ENCODE measurements at places on chromosomes 13 and 19.
A peak's percentile ranks its signal among the peaks of the same experiment; 100 is the strongest.

DNA sequence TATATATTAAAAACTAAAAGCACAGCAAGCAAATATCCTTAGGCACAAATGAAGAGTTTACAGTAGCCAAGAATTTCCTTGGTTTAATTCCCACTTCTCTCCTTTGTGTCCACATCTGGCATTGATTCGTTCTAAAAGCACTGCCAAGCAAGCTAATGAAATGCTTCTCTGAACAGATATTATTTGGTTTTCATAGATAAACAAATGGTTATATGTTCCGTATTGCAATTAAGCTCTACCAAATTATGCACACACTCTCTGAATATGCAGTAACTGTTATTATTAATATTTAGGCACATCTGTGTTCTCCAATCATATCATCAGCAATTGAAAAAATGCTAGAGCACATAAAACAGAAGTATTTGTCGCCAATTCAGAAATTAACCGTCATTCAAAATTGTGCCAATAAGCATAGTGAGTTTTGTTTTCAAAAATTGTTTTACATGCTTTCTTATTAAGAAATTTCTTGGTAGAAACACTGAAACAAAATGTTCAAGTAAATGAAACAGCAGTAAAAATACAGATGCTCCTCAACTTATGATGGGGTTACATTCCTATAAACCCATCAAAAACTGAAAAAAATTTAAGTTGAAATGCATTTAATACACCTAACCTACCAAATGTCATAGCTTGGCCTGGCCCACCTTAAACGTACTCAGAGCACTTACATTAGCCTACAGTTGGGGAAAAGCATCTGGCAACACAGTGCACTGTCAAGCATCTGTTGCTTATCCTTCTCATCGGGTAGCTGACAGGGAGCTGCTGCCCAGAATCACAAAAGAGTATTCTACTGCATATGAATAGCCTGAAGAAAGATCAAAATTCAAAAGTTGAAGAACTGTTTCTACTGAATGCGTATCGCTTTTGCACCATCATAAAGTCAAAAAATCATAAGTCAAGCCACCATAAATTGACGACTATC is 2134.7 kb downstream of the PCDH9 start:
- DNase-seq = no peak

DNA sequence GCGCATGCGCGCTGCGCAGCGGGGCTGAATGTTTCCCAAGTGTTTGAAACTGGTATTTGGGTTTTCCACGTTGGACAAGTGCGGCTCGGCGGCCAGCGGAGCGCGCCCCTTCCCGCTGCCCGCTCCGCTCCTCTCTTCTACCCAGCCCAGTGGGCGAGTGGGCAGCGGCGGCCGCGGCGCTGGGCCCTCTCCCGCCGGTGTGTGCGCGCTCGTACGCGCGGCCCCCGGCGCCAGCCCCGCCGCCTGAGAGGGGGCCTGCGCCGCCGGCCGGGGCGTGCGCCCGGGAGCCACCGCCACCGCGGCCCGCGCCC is at the start of gene ING1:
TSS of gene ING1 (plus strand) at position 59 of the 311 bp plus-strand sequence. CDS start 450 bp downstream, outside the sequence.
- DNase-seq = no peak

DNA sequence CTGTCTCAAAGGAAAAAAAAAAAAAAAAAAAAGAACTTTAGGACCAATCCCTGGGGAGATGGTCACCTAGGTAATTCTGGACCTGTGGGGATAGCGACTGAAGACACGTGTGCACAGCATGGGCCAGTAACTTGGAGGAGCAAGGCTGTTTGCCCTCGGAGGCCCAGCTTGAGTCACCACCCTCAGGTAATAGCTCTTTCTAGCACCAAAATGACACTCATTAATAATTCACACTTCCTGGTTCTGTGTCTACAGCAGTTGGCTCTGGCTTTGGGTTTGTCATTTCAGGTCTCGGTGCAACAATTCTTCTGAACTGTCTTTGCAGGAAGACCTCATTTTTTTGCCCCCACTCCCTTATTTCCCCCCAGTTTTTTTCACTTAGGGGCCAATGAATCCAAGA is 3.9 kb upstream of the ATP11A start:
- DNase-seq = no peak

- no peak for DNase-seq
These were observed 24.4 kb downstream of the B3GLCT start for GRCh38 chr13:31224174-31224669.

DNA sequence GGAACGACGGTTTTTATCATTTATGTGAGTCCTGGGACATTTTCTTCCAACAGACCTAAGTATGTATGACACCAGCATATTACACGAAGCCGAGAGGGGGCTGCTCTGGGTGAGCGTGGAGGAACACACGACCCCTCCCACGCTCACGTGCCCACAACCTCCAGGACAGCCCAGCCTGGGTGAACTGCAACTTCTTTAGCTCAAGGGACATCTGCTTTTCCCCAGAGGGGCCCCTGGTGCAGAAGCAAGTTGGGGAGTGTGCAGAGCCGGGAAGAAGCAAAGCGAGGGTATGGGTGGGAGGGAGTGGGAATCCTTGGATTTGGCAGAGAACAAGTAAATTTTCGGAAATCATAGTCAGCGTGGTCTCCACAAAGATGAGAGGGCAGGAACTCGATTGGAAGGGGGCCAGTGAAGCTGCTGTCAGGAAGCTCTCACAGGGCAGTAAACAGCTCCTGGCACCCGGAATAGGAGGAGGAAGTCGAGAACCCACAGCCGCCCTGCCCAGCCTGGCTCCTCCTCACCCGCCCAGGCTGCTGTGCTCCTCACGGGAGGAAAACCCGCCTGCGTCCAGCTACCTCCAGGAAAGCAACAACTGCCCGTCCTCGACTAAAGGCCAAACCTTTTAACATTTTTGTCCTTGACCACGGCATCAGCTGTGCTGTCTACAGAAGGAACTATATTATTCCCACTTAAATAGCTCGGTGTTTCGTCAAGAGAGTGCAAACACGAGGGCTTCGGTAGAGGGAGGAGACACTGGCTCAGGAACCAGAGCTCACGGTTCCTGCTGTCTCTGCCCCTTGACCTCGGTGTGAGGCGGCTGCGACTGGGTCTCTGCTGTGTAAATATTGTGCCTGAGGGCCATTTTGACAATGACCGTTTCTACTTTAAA is 17.2 kb upstream of the CFAP97D2 start:
- DNase-seq = peak; percentile 73

- no peak for DNase-seq
These were observed 9.1 kb upstream of the SLC35E1 start for GRCh38 chr19:16581145-16581970.

DNA sequence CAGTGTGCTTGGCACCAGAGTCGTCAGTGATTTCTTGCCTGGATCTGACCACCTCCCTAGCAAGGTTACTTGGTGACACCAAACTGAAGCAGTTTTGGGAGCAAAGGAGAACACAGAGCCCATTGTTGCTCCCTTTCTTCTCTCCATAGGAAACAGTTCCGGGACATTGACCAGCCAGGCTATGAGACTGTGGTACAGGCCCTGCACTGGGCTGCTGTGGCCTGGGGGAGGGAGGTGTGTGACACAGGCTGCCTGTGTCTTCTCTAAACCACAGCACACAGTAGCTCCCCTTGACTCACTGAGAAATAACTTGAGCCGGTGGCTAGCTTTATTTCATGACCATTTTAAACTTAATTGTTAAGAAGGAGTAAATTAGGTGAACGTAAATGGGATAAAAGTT is 214.8 kb upstream of the UBL3 start:
- no peak for DNase-seq

DNA sequence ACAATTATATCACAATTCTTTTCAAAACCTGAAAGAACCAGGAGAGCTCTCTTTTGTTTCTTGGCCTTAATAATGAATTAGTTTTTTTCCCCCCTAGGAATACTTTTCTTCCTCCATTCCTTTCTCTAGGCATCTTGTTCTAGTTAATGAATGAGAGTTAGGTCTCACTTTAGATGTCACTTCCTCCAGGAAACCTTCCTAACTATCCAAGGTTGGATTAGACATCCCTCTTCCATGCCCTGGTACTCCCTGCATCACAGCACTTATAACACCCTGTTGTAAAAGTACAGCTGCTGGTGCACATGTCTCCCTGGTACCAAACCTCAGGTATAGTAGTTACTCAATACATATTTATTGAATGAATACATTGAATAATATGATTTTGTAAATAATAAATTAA is 21.2 kb upstream of the DGKH start:
- no peak for DNase-seq

DNA sequence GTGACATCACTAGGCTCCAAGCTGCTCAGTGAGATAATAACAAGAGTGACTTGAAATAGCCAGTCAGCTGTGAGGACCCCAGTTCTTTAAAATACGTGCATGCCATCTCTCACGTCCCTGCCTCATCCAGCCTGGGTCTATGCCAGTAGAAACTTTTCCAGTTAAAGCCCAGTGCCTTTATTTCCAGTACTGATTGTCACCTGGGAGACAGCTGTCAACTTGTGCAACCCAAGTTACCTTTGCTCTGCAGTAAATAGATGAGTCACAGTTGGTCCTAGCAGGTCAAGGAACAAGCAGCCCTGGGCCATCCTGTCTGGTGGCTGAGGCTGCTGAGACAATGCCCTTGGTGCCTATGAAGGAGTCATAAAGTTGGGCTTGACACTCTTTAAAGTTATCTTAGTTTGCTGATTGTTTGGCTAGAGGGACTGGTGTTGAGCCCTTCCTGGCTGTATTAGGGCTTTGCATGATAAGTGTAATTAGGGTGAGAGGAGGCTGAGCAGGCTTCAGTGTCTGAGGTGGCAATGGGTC is 228.7 kb downstream of the LACC1 start:
- no peak for DNase-seq

GRCh38 chr13:25966086-25966485 is 85.7 kb downstream of the SHISA2 start:
- DNase-seq = no peak

DNA sequence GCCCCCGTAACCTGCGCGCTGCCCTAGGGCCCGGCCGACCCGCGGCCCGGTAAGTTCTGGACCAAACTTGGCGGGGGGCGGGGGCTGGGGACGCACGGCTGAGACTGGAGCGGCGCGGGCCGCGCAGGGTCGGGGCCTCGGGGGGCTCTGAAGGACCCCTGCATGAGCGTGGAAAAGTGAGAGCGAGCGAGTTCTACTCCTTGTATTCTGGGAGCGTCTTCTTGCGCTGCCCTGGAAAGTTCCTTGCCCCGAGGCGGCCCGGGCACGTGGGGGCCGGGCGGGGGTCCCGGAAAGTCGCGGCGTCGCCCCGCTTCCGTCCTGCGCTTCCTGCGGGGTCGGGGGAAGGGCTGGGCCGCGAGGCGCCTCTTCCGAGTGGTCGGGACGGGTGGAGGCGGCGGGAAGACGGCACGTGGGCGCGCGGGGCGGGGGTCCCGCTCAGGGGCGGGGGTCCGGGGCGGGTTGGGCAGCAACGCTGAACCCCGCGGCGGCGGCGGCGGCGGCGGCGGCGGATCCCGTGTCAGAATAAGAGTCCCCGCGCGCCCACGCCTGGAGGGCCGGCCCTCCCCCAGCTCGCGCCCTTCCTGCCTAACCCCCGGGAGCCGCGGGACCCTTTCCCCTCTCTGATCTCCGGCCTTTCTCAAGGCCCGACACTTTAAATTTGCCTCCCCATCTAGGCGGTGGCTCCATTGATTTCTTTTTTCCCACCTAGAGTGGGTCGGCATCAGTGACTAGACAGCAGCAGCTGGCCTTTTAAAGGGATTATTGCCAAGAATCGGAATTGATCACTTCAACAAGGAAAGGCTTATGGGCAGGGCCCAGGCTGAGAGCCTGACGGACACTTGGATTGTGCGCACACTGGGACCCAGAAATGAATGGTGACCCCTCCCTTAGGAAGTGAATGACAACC is 749 bp downstream of the GATAD2A start:
- DNase-seq = peak; percentile 50

- no peak for DNase-seq
These were observed 152.1 kb downstream of the URI1 start for GRCh38 chr19:30093966-30094755.

DNA sequence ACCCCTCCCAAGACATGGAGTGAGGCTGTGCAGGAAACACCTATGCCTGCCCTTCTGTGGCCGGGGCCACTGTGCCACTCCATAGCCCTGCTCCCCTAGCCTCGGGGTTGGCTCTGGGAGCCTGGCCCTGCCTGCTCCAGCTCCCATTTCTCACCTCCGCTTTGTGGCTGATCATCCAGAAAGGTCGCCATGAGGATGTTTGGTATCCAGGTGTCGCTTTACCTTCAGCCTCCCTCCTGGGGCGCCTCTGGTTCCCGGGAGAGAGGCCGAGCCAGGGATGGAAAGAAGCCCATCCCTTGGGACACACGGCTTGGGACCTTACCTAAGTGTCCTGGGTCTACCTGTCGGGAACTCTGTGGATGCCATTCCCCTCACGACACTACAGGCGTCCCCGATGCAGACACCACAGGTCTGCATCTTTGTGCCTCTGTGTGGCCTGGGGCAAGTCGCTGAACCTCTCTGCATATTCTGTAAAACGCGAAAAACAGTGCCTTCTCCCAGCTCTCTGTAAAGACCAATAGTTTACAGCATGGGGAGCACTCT is 3.4 kb upstream of the MCF2L start:
- DNase-seq = no peak

GRCh38 chr13:51740698-51741097 is 63.3 kb downstream of the DHRS12 start:
- no peak for DNase-seq

- no peak for DNase-seq
These were observed 104.7 kb upstream of the KL start for GRCh38 chr13:32911506-32911905.

- no peak for DNase-seq
These were observed 192.5 kb downstream of the POSTN start for GRCh38 chr13:37406031-37406430.

- no peak for DNase-seq
These were observed 74.0 kb downstream of the PDS5B start for GRCh38 chr13:32660227-32660626.

DNA sequence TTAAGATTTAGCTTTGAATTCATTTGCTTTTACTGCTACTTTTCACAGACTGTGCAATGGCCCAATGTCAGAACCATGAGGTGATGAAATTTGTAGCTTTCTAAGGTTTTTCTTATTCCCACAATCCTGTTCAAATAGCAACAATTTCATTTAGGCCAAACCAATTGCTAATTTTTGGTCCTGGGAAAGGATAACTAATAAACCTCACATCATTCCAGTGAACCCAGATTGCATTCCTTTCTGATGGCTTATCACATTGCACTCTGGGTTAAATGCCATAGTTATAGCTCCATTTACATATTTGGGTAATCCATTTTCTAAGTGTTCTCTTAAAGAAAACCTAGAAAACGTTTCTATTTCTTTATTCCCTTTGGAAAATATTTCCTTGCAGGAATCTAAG is 22.9 kb upstream of the POMP start:
- no peak for DNase-seq

DNA sequence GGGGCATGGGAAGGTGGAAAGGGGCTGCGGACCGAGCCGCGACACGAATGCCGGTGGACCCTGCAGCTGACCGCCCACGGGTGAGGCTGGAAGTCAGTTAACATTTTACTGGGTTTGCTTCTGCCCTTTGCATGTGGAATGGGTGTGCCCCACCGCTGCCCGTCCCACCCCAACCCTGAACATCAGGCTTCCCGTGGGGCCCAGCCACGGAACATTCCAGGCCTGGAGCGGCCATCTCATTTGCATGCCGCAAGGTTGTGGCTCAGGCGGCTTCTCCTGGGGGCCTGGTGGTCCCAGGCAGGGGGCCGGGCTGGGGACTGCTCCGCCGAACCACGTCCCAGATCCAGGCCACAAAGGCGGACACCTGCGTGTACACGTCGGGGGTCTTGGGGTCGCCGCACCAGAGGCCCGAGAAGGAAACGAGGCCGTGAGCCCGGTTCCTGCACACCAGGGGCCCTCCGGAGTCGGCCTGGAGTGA is 9.3 kb downstream of the FSTL3 start:
- DNase-seq = no peak

- DNase-seq = no peak
These were observed 1850.4 kb downstream of the OLFM4 start for GRCh38 chr13:54879036-54879435.
